ENCODE measurements at places on chromosomes 1 and 21. TPM values are rescaled to one million over a fixed set of nuclear protein-coding genes. Genes with fewer than 3 reads are reported as not detected.

DNA sequence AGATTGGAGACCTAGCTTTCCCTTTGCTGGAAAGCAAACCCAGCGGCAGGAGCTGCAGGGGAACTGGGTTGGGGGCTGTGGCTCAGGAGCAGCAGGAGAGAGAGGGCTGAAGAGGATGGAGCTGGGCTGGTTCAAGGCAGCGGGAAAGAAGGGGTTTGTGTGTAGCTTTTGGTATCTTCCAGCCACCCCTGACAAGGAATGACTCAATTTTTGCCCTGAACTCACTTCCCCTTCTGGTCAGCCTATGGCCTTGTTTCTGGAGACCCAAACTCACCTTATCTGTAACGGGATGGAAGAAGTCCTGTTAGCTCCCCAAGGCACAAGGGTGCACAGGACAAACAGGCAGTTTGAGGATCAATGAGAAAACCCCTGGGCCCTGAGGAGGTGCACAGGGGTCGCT, 13.1 kb downstream of the C1orf115 start:
- DNase-seq: no peak

DNA sequence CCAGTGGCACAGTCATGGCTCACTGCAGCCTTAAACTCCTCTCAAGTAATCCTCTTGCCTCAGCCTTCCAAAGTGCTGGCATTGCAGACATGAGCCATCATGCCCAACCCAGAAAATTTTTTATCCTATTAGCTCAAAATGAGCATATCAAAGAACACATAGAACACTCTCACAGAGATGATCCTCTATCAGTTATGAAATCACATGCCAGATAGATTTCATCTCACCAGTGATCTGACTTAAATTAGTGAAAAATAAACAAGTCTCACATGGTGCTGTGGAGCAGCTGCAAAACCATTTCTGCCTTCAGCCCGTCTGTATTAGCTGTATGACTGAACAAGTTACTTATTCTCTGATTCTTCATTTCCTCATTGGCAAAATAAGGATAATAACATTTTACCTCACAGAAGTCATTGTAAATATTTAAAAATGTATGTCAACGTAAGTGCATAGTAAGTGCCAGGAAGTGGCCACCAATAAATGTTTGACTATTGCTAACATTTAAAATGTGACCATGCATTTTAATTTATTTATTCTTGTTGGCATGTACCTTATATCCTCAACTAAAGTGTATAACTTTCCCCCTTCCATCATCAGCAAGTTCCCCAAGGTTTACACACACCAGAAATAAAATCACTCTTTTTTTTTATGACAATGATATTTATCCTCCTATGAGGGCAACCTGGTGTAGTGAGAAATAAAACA, 29.0 kb upstream of the SLC19A2 start:
- no peak for DNase-seq

- DNase-seq: no peak
Observed at GRCh38 chr1:17193222-17194132, 11.5 kb upstream of the PADI1 start.

GRCh38 chr1:5501206-5501930, 490.9 kb downstream of the NPHP4 start:
- no peak for DNase-seq

DNA sequence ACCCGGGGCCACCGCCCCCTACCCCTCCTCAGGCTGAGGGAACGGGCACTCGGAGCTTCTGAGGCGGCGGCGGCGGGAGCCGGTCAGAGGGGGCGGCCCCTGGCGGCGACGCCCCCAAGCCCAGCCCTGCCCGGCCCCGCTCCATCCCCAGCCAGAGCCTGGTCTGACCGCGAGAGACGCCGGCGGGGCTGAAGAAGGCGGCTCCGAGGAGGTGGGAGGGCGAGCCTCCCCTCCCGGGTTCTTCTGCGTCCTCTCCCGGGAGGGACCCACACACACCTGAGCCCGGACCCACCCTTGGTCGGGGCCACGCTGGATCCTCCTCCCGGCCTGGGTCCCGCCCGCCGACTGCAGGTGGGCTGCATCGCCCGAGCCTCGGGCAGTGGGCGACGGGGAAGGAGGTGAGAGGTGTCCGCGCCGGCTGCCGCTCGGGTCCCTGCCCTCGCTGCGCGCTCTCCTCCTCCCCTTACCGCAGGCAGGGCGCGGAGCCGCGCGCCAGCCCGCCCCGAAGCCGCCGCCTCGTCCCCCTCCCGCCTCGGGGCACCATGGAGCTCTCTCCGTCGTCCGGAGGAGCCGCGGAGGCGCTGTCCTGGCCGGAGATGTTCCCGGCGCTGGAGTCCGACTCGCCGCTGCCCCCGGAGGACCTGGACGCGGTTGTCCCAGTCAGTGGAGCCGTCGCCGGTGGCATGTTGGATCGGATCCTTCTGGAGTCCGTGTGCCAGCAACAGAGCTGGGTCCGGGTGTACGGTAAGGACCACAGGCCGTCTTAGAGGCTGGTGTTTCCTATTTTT, at the start of gene RASAL2:
Gene RASAL2, plus strand, starts transcription at position 154 of the 788 bp plus-strand sequence. Its CDS starts 389 bp downstream, at position 543.
- DNase-seq: peak; percentile 77

DNA sequence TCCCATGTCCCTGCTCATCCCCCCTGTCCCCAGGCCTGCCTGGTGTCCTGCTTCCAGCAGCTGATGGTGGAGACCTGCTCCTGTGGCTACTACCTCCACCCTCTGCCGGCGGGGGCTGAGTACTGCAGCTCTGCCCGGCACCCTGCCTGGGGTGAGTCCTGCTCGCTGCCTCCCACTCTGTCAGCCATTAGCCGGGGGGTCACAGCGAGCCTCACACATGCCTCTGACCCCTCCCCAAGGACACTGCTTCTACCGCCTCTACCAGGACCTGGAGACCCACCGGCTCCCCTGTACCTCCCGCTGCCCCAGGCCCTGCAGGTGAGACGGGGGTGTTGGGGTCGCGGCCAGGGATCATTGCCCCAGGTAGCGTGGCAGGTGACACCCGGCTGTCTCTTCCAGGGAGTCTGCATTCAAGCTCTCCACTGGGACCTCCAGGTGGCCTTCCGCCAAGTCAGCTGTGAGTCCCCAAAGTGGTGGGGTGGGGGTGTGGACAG, 10.0 kb downstream of the SCNN1D start:
- DNase-seq: peak; percentile 70

GRCh38 chr1:153213519-153213918, 3.9 kb upstream of the PRR9 start:
- DNase-seq: no peak

- DNase-seq: no peak
Observed at GRCh38 chr1:54805466-54805865, 4.3 kb upstream of the TTC22 start.

Gene RHBG
- not detected for total RNA-seq

GRCh38 chr1:149916193-149916897, 1.3 kb downstream of the SV2A start:
- no peak for DNase-seq

DNA sequence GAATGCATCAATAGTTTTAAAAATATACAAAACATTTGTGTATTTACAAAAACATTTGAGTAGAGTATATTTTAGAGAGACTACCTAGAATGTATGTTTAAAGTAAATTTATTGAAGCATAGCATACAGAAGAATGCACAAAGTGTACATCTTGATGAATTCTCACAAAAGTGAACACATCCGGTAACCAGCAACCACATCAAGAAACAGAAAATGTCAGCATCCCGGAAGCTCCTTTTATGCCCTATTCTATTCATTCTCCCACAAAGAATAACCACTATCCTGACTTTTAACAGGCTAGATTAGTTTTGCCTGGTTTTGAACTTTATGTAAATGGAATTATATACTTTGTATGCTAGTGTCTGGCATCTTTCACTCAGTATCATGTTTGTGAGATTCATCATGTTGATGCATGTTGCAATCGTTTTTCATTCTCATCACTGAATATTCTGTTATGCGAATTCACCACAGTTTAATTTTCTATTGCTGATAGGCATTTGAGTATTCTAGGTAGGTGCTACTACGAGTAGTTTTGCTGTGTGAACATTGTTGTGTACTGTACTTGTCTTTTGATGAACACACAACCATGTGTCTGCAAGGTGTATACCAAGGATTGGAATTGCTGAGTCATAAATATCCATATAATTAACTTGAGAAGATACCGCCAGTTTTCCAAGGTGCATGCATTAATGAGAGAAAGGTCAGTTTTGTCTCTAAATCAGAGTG, 75.4 kb downstream of the CACHD1 start:
- DNase-seq: no peak

DNA sequence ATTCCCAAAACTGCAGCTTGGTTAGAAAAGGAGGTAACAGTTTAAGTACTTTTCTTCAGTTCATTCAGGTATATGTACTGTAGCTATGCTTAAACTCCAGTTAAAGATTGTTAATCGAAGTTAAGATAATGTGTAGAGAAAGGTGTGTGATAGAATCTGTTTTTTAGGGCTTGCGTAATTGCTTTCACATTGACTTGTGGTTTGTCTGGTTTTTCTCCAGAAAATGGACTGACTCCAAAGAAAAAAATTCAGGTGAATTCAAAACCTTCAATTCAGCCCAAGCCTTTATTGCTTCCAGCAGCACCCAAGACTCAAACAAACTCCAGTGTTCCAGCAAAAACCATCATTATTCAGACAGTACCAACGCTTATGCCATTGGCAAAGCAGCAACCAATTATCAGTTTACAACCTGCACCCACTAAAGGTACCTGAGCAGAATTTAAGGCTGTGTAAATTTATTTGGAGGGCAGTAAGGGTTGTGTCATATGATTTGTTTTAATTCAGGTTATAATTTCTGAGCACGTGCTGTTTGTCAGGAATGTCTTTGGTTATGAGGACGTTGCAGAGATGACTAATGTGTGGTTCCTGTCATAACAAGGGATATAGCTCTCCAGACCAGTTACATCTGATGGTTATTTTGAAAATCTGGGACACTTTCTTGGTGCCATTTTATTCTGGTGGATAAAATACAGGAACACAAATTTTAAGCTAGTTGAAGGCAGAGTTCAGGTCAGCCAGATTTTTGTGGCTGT, 26.0 kb downstream of the ATF6 start:
- DNase-seq: no peak

Gene FMO1
- total RNA-seq: 2.4 TPM

- no peak for DNase-seq
Observed at GRCh38 chr1:44044071-44044801, 13.0 kb upstream of the SLC6A9 start.

Gene ZNF593OS
- not detected for total RNA-seq

DNA sequence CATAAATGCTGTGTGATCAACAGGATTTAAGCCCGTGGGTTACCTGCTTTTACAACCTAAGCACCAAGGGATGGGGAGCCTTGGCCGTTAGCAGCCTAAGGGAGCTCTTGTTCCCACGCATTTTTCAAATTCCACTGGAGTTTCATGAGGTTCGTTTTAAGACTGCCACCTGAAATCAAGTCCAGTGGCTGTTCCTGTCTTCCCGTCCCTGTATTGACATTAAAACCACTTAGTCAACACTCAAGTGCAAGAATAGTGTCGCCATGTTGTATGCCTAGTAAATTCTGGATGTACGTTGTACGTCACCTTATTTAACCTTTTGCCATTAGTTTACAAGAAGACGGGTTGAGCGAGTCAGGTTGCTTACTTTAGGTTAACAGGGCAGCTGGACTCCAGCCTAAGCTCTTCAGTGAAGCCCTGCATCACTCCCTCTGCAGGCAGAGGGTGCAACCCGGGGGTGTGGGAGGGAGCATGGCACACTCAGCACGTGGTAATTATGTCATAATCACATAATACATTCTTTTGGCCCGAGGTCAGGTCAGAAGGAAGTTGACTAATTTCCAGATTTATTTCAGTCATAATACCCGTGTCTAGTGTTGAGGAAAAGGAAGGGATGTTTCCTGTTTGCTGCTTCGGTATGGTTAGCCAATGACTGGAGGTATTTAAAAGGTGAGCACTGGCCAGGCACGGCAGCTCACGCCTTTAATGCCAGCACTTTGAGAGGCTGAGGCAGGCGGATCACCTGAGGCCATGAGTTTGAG, 42.5 kb downstream of the CNST start:
- peak; percentile 93 for DNase-seq

- DNase-seq: no peak
Observed at GRCh38 chr1:243482141-243483022, 226.5 kb downstream of the SDCCAG8 start.

- no peak for DNase-seq
Observed at GRCh38 chr1:9654834-9655723, 3.5 kb downstream of the PIK3CD start.

Gene AGO3
- 33.9 TPM for total RNA-seq

Gene OR2G6
- not detected for total RNA-seq

Gene KRTAP19-6
- total RNA-seq: not detected

DNA sequence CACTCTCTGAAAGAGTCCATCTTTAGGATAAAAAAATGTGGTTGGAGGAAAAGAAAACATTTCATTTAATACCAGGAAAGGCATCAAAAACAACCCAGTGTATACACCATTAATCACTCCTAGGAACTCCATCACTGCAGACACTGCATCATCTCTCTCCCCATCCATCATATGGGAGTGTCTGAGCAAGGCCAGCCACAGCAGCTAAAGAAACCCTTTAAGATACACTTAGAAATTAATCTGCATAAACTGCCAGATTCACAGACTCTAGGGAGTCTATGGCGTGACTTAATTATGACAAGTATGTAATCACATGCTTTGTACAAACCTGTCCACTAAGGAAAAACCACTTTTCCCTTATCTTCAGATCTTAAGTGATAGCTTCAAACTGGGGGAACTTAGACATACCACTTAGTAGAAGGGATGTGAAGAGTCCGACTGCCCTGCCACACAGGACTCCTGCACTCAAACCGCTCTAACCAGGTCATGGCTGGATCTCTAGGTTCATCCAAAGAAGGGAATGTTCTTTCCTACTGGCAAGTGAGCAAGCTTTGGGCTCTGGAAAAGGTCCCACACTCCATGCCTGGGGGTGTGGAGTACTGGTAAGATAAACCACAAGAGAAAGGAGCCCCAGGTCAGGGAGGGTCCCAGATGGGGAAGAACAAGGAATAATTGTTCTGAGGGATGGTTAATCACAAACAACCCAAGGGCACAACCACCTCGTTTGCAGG, 61.0 kb upstream of the C8B start:
- DNase-seq: no peak

Gene POU3F1
- total RNA-seq: not detected

Gene OLFML2B
- 19.1 TPM for total RNA-seq

- no peak for DNase-seq
Observed at GRCh38 chr1:108865316-108865910, 8.5 kb upstream of the AKNAD1 start.

Gene MYOM3
- 0.15 TPM for total RNA-seq

Gene LRRN2
- total RNA-seq: 2.5 TPM

DNA sequence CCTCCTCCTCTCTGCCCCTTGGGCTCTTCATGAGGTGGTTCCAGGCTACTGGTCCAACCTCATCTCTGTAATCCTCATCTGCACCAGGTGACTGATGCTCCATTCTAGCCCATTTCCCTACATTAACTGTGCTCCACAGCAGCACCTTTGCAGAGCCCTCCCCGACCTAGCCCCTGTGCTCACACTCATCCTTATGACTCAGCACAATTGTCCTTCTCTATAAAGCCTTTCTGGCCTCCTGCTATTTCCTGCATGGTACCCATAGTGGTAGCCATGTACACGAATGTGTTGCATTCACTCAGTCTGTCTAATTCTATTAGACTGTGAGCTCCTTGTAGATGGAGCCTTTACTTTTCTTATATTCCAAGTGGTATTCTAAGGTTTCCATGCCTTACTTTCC, 339.0 kb downstream of the DISC1 start:
- DNase-seq: no peak

Measured in lower lobe of right lung (tissue), 2 donors.